ENCODE measurements at places on chromosomes 2 and 18.

- DNase-seq = no peak
These were observed 401.0 kb downstream of the SETBP1 start for GRCh38 chr18:45081566-45082181.

- no peak for DNase-seq
These were observed 27.3 kb upstream of the SPOPL start for GRCh38 chr2:138474100-138474825.

DNA sequence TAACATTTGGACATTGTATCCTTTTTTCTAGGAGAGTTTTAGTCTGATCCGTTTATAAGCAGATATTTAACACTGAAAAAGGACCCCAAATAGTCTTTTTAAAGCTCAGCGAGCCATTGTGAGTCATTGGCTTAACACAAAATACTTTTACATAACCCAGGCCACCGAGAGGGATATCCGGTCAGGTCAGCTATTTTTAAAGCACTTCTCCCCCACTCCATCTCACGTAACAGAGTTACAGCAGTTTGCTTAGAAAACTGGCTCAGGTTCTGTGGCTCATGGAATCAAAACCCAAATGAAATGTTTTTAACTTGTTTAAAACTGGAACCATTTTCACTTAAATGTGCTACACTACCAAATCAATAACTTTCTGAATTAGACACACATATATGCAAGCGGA lies 23.9 kb downstream of the COL4A3 start:
- DNase-seq = no peak

DNA sequence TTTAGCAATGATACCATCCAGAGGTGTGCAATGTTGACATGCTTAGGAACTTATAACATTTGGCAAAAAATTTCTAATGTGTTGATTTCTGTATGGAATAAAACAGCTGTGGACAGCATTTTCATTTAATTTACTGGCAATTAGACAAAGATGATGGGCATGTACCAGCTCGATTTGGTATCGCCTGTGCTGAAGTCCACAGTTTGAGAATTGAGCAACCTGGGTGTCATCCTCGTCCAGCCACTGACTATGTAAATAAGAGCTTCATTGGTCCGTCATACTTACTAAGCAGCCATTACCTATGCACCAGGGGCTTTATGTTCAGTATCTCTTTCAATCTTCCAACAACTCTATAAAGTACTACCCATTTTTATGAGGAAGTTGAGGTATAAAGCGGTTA lies 24.6 kb upstream of the ACAA2 start:
- DNase-seq = no peak

- DNase-seq = no peak
These were observed 121.5 kb upstream of the PDE1A start for GRCh38 chr2:182548031-182548950.

DNA sequence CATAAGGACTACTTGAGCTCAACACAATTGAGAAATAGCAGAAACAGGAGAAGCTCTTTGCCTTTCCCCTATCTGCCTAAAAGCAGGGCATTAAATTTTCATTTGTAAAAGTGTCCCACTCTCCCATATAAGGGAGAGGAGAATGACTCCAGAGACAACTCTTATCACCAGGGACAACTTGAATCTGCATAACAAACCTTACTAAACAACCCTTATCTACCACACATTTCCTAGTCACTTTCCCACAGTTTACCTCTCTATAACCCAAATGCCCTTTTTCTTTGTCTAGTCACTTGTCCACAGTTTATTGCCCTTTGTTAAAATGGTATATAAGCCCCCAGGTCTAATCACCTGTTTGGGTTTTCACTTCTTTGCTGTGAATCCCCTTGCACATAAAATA lies 37.5 kb upstream of the PPM1B start:
- no peak for DNase-seq

DNA sequence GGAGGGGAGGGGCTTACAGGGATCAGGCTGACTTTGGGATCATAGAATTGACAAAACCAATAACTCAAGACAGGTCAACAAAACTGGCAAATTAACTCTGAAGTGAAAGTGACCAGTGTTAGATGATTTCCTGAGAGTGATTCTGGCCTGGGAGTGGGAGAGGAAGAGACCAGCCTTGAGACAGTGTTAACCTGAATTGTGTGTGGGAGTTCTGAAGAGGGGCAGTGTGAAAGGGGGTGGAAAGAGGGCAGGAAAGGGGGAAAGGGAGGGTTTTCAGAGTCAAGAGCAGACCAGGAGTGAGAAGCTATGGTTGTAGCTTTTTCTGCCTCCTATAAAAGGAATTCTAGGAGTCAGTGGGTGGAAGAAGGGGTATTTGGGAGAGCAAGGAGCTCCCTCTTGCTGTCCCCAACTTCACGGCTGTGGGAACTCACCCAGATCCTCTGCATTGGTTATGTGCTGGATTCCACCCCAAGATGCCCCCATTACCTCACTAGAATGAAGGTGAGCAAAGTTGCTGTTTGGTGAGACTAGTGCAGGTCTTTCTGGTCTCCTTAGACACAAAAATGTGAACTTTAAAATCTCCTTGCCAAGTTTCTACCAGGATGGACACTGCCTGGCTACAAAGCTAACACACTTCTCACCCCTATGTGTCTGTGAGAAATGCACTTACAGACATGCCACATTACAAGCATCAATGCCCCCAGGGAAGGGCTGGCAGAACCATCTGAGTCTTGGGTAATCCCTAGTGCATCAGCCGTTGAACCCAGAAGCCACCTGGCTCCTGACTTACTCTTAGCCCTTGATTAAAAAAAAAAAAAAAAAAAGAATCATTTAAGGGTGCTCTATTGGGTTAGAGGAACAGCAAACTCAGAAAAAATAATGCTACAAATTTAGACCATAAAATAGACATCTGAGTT lies 61.6 kb downstream of the BMP10 start:
- DNase-seq = no peak

DNA sequence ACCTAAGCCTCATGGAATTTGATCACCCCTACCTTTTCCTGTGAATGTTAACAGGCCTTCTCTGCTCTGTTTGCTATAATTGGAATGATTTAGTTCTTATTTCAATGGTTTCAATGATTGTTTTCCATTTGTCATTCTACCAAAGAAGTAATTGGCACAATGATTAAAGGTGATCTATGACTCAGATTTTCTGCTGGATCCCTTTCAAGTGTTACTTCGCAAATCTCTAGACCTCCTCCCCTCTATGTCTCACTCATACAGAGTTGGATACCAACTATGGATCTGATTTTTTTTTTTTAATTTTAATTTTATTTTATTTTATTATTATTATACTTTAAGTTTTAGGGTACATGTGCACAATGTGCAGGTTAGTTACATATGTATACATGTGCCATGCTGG lies 29.6 kb upstream of the FAM117B start:
- DNase-seq = no peak

DNA sequence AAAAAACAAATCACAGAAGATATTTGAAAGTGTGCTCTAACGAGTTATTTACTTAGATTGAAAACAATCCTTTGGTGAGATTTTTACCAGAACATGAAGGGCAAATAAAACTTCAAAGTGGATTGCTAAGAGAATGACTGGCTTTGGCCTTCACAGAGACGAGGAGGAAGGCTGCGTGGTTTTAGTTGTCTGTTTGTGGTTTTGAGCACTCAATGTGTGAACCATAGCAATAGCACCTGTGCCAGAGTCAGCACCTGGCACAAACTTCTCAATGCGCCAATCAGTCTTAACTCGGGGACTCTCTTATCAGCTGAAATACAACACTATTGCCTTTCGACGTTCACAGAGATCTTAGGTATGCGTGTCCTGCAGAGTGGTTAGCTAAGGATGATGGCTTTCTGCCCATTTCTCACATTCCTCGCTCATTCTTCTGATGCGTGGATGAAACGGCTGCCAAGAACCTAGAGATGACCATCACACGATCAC lies 70.0 kb downstream of the MBP start:
- DNase-seq = no peak

- no peak for DNase-seq
These were observed 538.7 kb downstream of the TRIB2 start for GRCh38 chr2:13255485-13255884.

DNA sequence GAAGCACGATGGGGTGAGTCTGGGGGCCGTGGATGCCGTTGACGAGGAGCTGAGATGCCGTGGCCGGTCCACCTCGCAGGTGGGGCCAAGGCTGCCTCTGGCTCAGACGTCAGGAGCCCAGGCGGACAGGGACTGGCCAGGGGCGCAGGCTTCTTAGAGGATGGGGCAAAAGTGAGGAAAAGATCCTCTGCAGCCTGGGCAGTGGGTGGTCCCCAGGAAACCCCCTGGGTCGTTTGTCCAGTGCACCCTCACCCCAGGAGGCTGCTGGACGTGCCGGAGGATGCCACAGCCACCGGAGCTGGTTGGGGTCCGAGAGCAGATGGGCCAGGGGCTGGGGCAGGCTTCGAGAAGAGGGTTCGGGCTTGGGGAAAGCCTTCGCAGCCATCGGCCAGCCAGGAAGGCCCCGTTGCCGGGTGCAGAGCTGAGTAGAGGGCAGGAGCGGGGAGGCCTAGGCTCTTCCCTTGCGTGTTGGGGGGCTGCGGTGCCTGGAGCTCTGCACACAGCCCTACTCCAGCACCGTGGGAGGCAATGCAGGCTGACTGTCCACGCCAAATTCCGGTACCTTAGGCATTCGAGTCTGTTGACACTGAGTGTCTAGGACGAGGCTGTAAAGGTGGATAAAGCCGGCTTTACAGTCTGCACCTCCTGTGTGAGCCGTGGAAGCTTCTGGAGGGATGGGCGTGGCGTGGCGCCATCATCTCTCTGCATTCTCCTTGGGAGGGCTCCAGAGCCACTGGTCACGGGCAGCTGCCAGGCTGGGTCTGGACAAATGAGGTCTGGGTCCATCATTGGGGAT lies 18.8 kb downstream of the GPC1 start:
- no peak for DNase-seq

DNA sequence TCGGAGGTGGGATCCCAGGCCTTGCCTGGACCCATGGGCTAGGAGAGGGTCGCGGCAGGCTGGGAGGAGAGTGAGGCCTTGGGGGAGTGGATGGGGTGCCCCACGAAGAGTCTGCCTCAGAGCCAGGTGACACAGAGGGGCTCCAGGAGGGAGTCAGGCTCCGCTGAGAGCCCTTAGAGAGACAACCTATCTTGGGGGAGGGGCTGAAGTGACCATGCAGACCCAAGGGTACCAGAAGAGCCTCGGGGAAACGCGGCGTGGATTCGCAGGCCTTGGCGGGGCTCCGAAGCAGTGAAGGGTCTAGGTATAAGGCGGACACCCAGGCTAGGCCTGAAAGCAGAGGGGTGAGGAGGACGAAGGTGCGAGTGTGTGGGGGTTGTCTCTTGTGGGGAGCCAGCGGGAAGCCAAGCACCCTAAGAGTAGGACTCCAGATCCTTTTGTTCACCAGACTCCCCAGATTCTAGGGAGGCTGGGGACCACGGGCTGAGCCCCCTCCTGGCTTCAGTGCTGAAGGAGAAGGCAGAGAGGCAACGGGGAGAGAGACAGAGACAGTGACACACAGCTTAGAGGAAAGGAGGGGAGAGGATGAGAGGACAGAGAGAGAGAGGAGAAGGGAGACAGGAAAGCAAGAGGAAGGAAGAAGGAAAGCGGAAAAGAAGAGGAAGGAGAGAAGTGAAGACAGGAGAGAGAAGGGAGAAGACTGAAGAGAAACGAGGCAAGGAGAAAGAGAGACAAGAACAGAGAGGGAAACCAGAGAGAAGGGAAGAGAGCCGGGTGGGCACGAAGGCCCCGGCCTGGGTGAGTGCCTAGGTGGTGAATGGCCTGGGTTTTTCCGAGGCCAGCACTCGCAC lies 1.1 kb upstream of the HOXD11 start:
- DNase-seq = no peak

GRCh38 chr2:17058772-17059402 lies 393.3 kb upstream of the CYRIA start:
- no peak for DNase-seq

DNA sequence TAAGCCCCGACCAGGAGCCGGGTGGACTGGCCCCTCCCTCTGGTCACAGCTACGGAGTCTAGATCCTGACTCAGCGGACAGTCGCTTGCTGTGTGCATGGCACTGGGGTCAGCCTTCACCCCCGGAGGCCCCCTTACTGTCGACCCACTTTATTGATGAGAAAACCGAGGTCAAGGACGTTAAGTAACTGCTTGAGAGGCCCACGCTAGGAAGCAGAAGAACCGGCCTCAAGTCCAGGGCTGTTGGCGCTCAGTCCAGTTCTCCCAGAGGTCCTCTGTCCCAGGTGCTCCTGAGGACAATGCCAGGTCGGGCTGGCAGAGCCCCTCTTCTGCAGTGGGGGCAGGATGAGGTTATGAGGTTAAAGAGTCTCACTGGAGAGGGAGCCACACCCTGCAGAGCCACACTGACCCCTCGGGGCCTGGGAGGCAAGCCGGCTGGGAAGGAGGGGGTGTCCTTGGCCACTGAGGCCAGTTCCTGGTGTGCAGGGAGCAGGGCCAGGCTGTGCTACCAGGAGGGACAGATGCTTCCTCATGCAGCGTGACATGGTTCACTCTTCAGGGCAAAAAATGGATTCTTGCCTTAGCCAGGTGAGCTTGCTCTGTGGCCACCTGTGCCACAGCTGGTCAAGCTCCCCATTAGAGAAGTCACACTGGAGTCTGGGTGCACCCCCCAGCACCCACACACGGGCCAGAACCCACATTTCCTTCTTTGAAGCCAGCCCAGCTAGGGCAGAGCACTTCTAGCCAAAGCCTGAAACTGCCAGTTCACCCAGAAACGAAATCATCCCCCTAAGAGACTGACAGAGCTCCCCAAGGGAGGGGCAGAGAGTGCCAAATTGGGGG lies 47.3 kb upstream of the HPCAL1 start:
- DNase-seq = no peak

GRCh38 chr2:216084547-216084946 lies 2.8 kb downstream of the TMEM169 start:
- DNase-seq = no peak
